ENCODE measurements at places on chromosomes 12 and 14.

DNA sequence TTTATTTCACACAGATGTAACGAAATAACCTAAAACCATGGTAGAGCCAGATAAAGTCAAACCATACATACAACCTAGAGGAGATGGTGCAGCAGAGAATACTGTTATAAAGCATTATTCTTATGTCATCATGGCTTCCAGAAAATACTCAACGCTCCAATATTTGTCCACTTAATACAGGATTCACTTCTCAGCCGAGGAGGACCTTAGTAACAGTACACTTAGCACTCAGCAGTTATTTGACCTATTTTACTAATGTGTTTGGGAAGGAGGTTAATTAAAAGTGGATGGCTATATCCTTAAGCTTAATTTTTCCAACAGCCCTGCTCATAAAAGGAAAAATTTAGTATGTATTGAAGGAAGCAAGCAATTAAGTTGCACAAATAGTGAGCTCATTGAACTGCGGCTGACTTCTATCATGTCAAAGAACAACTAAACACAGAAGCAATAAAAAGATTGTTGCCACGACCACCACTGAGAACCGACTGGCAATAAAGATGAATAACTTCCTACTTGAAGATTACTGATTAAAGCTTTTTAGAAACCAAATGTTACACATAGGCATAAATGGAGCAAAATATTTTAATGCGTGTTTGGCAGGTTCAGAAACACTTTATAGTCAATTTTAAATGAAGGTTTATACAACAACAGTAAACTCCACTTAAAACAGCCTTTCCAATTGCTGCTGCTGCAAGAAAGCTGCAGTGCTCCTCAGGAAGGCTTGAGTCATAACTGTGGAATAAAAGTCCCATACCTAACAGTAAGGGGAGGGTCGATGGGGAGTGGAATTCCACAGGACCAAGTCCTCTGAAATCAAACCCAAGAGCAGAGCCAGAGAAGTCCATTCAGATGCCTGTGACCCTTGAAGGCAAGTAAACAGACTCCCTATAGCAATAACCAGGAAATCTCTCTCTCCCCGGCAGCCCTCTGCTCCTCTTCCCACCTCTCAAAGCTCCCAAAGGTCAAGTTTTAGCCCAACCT is 218.9 kb upstream of the CDKN3 start:
- no peak for DNase-seq

DNA sequence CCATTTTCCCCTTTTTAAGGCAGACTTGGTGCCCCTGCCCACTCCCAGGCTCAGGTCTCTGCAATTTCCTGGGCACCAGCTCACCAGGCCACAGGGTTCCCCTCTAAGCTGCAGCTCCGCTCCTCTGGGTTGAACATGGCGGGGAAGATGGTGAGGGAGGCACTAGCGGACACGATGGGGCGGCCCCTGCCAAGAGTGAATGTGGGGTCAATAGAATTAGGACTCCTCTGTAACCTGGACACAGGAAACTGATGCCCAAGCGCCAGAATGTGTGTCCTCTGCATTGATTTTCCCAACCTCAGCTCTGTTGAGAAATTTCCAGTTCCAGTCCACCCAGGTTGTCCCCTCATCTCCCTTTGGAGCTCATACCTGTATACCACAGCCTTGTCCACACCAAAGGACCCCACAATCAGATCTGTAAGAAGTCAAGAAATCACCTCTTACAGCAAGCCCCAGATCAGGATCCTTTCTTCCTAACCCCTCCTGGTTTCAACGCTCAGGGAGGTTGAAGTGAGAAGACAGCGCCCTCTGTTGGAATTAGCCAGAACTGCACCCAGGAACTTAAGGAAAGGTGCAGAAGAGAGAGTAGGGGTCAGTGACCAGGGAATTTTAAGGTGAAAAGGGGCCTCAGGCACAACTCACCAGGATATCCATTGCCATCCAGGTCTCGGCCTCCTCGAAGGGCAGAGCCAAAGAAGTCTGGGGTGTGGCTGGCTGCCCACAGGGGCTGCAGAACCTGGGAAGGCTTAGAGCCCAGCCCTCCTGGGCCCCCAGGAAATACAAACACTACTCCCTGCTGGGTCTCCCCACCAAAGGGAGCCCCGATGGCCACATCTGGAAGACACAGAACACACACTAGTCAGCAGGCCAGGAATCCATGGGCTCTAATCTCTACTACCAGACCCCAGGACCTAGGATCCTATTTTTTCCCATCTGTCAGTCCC is 14.7 kb downstream of the ITGA5 start:
- peak; percentile 47 for DNase-seq

- no peak for DNase-seq
Measured at GRCh38 chr12:117452112-117452511, 90.7 kb upstream of the NOS1 start.

DNA sequence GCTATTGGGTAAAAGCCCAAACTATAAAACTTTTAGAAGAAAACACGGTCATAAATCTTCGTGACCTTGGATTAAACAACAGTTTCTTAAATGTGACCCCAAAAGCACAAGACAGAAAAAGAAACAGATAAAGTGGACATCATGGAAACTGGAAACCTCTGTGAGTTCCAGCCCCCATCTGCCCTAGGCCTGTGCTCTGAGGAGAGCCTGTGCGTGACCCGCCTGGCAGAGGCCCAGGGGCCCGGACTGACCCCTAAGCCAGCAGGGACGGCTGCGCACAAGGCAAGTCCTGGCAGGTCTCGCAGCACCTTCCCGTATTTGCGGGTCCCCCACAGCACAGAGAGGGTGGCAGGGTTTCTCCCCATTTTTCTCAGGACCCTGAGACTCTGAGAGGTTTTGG is 76.0 kb downstream of the CHGA start:
- no peak for DNase-seq

DNA sequence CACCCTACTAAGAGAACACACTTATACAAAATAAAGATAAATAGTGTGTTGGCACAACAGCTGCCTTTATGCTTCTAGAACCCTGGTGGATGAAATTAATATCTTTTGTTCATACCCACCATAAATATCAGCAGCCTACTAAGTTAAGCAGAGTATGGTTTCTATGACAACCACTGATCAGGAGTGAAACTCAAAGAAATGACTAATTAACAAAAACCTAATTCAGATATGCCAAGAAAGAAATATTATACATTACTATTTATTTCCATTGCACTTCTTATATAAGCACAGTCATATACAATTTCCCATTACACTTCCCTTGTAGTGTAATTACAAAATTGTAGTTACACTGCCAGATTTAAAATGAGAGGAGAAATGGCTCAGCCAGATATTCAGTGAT is 164.1 kb upstream of the CDKN3 start:
- no peak for DNase-seq

- DNase-seq: no peak
Measured at GRCh38 chr12:112901271-112901670, 5.5 kb upstream of the OAS1 start.

DNA sequence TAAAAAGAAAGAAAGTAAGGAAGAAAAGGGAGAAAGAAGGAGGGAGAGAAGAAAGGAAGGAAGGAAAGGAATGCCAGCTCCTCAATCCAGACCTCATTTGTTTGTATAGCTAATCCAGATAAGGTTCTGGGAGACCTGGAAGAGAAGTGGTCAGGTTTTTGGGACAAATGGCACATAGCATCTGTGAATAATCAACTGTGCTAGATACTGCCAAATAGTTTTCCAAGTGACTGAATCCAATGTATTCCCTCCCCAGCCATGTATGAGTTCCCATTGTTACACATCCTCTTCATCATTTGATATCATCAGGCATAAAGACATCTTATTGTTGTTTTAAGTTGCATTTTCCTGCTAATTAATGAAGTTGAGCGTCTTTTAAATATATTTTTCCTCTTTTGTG is 18.6 kb upstream of the PTGR2 start:
- DNase-seq: no peak

GRCh38 chr14:99602054-99602787 is 1.8 kb downstream of the CCDC85C start:
- DNase-seq: peak; percentile 77

GRCh38 chr12:4228122-4228580 is 45.4 kb upstream of the CCND2 start:
- no peak for DNase-seq

- DNase-seq: no peak
Measured at GRCh38 chr12:131591714-131592709, 118.9 kb upstream of the SFSWAP start.

DNA sequence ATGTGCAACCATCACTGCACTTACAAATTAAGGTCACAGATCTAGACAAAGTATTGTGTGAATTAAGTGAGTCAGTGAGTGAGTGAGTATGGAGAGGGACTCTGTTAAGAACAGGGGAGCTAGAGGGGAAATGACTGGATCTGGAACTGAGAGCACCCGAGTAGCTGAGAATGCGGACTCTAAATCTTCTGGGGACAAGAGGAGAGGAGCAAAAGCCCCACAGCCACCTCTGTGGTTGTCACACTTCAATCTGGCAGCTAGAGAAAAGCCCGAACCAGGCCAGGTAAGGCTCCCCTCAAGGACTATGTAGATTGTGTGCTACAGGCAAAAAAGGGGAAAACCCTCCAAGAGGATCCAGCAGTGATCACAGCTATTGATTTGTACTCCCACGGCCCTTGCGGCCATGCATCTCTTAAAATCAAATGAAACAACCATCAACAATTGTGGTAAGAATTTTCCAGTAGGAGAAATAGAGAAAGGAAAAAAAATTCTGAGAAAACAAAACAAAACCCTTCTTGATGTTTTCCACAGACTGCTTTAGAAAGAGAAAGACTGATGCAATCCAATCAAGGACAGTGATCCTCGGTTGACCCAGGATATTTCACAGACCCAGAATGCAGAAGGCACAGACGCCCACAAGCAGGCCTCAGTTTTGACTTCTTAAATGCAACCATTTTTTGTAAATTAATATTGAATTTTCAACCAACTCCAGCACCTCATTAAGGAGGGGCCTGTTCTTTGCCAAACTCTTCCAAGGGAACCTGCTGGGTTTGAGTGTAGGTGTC is 109.6 kb downstream of the SLC38A6 start:
- DNase-seq: no peak

- no peak for DNase-seq
Measured at GRCh38 chr14:105317546-105317945, 3.0 kb downstream of the PACS2 start.

- DNase-seq: no peak
Measured at GRCh38 chr12:27967551-27968054, 4.9 kb downstream of the PTHLH start.

GRCh38 chr12:114894076-114894475 is 210.1 kb upstream of the TBX3 start:
- no peak for DNase-seq

DNA sequence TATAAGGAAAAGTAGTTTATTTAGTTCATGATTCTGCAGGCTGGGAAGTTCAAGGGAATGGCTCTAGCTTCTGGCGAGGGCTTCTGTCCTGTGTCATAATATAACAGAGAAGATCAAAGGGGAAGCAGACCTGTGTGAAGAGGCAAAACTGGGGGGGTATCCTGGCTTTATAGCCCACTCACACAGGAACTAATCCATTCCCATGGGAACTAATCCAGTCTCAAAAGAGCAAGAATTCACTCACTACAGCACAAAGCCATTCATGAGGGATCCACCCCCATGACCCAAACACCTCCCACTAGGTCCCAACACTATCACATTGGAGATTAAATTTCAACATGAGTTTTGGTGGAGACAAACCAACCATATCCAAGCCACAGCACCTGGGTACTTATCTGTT is 6.9 kb downstream of the ALDH6A1 start:
- no peak for DNase-seq

- DNase-seq: no peak
Measured at GRCh38 chr12:117525766-117526165, 164.3 kb upstream of the NOS1 start.

GRCh38 chr14:58082011-58082410 is 70.0 kb downstream of the ARMH4 start:
- DNase-seq: no peak

GRCh38 chr12:4356041-4356327 is 23.5 kb downstream of the FGF23 start:
- peak; percentile 47 for DNase-seq

- DNase-seq: no peak
Measured at GRCh38 chr14:72962829-72963312, 36.6 kb downstream of the DCAF4 start.

DNA sequence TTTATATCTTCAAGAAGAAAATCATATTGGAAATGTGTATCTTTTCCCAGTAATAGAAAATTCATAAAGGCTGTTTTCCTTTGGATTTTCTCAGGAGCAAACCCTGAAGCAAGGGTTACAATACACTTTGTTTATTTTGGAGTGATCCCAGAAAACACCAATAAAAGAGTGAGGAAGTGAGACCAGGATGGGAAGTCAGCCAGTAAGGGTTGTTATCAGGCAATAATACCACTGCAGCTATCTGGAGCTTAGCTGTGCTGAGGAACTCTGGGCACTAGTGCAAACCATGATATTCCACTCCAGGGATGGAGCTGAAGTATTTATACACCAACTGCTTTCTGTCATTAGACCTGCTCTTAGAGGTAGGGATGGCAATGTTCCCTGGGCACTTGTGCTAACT is 1002.3 kb downstream of the FLRT2 start:
- DNase-seq: no peak

DNA sequence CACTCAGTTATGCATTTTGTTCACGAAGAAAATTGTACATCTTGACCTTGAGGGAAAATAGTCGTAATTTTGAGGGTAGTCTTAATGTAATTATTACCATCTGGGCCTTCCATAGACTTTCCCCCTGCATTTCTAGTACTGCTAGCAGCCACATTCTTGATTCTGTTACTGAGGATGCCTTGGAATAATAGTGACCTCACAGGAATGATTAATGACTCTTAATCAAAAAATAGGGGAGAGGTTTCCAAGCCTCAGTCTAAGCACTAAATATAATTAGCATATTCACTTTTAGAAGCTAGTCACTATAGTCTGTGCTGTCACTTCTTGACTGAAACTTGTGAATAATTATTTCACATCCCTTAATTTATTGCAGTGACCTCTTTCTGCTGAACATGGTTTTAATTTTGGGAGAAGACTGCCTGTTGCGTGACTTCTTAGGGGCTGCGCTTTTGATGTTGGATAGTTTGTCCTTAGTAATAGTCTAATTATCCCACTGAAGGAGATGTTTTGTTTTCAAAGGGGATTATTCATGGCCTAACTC is 400.5 kb downstream of the ADAMTS20 start:
- DNase-seq: no peak

DNA sequence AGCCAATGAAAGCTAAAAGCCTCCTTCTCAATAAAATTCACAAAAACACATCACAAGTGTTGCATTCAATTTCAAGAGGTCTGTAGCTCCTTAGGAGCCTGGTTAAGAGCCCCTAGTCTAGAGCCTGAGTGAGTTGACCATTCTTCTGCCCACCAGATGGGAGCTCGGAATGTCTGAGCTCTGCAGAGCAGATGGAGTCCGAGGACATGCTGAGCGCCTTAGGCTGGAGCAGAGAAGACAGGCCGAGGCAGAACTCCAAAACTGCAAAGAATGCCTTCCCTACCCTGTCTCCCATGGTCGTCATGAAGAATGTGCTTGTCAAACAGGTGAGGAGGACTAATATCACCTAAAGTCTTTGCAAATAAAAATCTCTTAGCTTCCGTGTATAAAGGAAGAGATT is 11.6 kb downstream of the CIPC start:
- DNase-seq: peak; percentile 44

DNA sequence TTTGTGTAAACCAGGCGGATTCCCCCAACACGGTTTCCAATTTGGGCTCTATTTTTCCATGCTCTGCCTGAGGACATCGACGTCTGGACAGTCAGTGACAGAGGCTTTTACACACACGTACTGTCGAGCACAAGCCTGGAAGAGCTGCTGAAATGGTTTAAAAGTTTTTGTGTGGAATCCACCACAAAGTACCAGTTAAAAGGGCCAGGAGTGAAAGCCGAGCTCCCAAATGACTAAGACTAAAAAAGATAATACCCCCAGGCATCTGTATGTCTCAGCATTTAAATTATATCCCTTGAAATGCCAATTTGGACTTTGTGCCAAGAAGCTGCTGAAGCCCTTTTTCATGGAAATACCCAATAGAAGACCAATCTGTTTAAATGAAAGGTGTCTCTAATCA is 173.2 kb downstream of the EGLN3 start:
- DNase-seq: no peak
